ENCODE measurements at places on chromosomes 3 and 15. TPM values are rescaled to one million over a fixed set of nuclear protein-coding genes. Genes with fewer than 3 reads are reported as not detected.

Gene LEKR1
- 2.2 TPM for total RNA-seq

Gene MEGF11
- not detected for total RNA-seq

Gene UBA7
- 50.5 TPM for total RNA-seq

Gene LRRC31
- 1.1 TPM for total RNA-seq

Gene RTP1
- total RNA-seq, result not detected

Gene PCOLCE2
- 11.0 TPM for total RNA-seq

Gene STRA6
- total RNA-seq, result 0.77 TPM

Gene FAM227B
- 12.9 TPM for total RNA-seq
